Activated CD4-positive, alpha-beta T cell treated with anti-CD3 and anti-CD28 coated beads, Interleukin-2, amount 50 U/mL, for 4 hours (primary cell): ENCODE measurements at places on chromosomes 12 and 14.

GRCh38 chr14:68475802-68476201 is 317.1 kb downstream of the ZFP36L1 start:
- DNase-seq, result no peak

DNA sequence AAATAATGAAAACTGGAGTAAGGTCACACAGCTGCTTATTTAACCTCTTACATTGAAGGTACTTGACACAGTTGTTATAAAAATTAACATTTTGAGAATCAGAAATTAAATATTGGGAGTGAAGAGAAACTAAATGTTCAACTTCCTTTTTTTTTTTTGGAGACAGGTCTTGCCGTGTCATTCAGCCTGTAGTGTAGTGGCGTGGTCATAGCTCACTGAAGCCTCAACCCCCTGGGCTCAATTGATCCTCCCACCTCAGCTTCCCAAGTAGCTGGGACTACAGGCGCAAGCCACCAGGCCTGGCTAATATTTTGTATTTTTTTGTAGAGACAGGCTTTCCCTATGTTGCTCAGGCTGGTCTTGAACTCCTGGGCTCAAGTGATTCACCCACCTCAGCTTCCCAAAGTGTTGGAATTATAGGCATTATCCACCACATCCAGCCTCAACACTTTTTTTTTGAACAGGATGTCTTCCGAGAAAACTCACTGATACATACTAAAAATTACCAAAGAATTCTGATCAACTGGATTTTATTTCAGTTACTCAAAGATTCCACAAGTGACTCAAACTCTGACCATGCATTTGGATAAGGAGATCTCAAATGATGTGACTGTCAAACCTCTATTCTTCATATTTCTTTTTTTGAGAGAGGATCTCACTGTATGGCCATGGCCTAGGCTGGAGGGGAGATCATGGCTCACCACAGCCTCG is 35.4 kb downstream of the SGPP1 start:
- no peak for DNase-seq

GRCh38 chr14:26709019-26709418 is 111.2 kb upstream of the NOVA1 start:
- no peak for DNase-seq

GRCh38 chr14:30906752-30907658 is 32.6 kb downstream of the COCH start:
- no peak for DNase-seq
